AG04449 (cell line): ENCODE measurements at places on chromosomes 2 and 18.

DNA sequence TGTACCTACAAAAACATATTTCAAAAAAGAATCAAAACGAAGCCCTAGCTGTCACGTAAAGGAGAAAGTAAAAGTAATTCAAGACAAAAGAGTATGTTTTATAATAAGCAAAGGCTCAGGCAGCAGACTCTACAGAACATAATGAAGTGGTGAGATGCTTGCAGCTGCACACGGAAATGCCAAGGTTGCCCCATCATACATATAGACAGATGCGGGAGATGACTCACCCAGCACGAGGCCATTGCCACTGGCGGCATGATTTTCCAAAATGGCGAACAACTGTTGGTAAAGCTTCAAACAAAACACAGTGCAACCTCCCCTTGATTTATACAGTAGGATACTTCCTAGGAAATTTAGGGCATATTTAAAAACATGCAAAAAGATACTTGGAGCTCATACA, 26.0 kb upstream of the C1QL2 start:
- no peak for DNase-seq

DNA sequence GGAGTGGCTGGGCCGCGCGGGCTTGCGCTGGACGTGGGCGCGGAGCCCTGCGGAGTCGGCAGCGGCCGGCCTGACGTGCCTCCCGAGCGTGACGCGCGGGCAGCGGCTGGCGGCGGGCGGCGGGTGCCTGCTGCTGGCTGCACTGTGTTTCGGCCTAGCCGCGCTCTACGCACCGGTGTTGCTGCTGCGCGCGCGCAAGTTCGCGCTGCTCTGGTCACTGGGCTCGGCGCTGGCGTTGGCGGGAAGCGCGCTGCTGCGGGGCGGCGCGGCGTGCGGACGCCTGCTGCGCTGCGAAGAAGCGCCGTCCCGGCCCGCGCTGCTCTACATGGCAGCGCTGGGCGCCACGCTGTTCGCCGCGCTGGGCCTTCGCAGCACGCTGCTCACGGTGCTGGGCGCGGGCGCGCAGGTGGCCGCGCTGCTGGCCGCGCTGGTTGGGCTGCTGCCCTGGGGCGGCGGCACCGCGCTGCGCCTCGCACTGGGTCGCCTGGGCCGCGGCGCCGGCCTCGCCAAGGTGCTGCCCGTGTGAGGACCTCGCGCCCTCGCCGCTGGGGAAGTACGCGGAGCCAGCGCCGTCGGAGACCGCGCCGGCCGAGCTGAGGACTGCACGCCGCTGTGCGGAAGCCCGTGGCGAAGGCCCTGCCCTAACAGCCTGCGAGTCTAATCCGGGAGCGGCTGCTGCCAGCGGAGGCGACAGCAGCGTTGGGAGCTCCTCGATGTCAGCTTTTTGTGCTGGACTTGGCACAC, 526 bp downstream of the SFT2D3 start:
- no peak for DNase-seq

- no peak for DNase-seq
These were observed 20.6 kb upstream of the ATRAID start for GRCh38 chr2:27191070-27191829.

- no peak for DNase-seq
These were observed 35.5 kb downstream of the NXPH2 start for GRCh38 chr2:138744713-138745112.

- DNase-seq = peak; percentile 5
These were observed 154.7 kb upstream of the HS6ST1 start for GRCh38 chr2:128473175-128474035.

GRCh38 chr18:66826211-66826610, 222.3 kb upstream of the CDH19 start:
- no peak for DNase-seq

DNA sequence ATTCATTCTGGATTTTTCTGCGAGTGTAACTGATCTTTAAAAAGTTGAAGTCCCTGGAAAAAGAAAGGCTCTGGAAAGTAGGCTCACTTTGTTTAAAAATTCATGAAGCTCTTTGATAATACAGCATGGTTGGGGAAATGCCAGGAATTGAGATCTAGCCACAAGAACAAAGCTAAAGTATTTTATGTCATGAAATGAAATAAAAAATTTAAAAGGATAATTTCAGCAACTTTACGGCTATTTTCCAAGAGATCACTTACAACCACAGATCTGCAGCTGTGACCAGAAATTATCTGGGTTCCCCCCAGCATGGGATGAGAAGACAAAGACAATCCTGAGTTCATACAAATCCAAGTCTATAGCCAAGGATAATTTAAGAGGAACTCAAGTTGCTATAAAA, 25.3 kb upstream of the RFX8 start:
- no peak for DNase-seq

DNA sequence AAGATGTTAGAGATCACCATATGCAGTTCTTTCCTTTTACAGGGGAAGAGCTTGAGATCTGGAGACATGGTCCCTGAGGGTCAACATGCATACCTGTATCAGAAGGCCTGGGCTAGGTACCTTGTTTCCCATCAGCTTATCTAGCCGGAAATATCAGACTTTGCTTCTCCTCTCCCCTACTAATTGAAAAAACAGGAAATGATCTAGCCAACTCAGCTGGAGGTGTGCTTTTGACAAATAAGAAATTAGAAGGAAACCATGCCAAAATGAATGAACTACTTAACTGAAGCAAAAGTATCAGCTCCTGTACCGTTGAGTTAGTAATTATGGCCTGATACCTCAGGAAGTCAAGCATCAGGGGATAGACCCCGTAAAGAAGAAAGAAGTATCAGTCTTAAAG, 20.4 kb downstream of the PKP4 start:
- DNase-seq = no peak

DNA sequence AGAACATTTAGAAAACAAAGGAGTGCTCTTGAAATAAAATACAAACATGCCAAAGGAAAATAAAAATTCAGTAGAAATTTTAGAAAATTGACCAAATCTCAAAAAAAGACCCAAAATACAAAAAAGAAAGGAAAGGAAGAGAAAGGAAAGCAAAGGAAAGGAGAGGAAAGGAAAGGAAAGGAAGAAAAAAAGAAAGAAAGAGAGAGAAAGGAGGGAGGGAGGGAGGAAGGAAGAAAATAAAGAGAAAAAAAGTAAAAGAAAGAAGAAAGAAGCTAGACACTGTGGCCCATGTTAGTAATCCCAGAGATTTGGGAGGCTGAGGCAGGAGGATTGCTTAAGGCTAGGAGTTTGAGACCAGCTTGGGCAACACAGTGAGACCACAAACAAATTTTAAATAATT, 500.1 kb upstream of the VRK2 start:
- no peak for DNase-seq

- DNase-seq = no peak
These were observed 63.6 kb upstream of the TTC21B start for GRCh38 chr2:166017208-166017607.

- no peak for DNase-seq
These were observed 392.6 kb upstream of the CHST9 start for GRCh38 chr18:27577752-27578151.

DNA sequence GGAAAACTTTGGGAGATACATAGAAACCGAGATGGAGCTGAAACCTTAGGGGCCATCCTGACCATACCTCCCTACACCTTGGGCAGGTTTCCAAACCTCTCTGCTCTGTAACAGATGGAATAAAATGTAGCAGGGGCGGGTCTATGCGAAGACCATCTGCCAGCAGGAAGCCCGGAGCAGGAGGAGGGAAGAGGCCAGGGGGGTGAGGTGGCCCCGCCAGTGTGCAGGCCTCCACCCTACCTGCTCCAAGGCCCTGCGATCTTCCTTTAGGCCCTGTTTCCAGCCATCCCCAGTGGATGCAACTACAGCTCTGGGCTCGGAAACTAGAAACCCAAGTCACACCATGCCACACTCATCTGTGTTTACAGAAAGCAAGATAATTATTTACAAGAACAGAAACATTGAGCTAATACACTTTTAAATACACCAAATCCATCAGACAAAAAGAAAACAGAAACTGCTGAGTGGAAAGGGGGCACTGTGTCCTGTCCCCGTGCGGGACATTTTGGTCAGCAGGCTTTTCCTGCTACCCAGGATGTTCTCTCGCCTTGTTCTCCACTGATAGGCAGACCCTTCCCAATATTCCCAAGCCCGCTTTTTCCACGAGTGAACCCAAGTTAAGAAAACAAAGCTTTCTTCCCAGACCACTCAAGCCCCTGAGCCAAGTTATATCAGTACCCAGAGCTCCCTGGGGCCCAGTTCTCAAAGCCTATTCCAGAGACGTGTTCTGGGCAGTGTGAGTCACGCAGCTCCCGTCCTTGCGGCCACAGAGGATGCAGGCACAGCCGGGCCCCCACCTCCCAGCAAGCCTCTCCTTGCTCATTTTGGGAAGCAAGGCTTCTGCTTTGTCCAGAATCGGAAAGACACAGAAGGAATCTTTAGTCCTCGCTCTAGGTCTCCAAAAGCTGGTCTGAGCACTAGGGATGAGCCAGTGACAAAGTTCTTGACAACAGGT, 17.3 kb downstream of the CIB4 start:
- no peak for DNase-seq
